Kasumi-1 (cell line): ENCODE measurements at places on chromosomes 16 and 17.
A peak's percentile ranks its signal among the peaks of the same experiment; 100 is the strongest.

- peak; percentile 48 for DNase-seq
Observed at GRCh38 chr16:53055541-53056391, 975 bp downstream of the CHD9 start.

GRCh38 chr17:57599271-57600045, 145.6 kb downstream of the CCDC182 start:
- DNase-seq: peak; percentile 52

GRCh38 chr17:80539022-80539641, 5.5 kb upstream of the RPTOR start:
- peak; percentile 88 for DNase-seq

- DNase-seq: no peak
Observed at GRCh38 chr17:54924405-54924804, 23.8 kb downstream of the TOM1L1 start.

GRCh38 chr16:55021595-55022475, 91.2 kb downstream of the IRX5 start:
- no peak for DNase-seq

GRCh38 chr17:82984751-82985427, 94.5 kb upstream of the METRNL start:
- DNase-seq: no peak

DNA sequence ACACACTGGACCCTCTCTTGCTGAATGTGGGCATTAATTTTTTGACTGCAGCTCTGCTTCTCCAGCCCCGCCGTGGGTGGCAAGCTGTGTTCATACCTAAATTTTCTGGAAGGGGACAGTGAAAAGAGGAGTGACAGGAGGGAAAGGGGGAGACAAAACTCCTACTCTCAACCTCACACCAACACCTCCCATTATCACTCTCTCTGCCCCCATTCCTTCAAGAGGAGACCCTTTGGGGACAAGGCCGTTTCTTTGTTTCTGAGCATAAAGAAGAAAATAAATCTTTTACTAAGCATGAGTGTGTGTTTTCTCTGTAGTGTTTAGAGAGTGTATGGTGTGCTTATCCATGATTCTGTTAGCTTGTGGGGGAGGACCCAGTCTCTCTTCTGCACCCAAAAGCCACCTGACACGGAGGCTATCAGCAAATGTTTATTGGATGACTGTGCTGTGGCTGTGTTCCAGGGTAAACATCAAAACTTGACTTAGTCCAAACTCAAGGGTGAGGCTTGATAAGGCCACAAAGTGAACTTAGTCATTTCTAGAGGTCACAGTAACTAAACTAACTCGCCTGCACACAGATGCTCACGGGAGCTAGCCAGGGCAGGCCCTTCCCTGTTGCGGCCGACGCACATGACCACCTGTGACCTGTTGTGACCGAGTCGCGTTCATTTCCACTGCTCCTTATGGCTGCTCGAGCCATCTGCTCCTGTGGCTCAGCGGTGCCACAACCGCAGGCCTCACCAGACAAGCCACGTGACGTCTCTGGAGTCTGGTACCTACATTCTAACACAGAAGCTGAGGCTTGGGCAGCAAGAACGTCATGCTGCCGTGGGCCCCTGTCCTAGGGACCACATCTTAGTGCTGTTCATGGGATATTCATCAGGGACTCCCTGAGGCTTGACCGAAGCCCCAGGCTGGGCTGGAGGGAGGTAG, 9.8 kb upstream of the MED11 start:
- DNase-seq: no peak

GRCh38 chr17:4318596-4318995, 47.9 kb downstream of the UBE2G1 start:
- no peak for DNase-seq

DNA sequence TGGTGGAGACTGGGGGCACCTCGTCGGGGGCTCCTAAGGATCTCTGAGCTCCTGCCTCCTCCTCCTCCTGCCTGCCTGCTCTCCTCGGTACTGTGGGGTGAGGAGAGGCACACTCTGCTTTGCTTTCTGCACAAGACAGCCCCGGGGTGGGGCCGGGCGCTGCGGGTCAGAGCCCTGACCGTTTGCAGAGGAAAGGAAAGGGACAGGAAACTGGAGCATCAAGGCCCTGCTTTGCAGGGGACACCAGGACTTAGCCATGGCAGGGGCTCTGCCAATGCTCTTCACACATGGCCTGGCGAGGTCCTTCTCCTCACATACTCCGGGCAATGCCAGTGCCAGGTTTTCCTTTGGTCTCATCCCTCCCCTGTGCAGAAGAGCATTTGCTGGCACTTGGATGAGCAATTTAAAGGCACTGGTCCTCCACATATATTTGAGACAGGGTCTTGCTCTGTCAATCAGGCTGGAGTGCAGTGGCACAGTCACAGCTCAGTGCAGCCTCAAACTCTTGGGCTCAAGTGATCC, 23.8 kb upstream of the DOC2B start:
- DNase-seq: no peak

DNA sequence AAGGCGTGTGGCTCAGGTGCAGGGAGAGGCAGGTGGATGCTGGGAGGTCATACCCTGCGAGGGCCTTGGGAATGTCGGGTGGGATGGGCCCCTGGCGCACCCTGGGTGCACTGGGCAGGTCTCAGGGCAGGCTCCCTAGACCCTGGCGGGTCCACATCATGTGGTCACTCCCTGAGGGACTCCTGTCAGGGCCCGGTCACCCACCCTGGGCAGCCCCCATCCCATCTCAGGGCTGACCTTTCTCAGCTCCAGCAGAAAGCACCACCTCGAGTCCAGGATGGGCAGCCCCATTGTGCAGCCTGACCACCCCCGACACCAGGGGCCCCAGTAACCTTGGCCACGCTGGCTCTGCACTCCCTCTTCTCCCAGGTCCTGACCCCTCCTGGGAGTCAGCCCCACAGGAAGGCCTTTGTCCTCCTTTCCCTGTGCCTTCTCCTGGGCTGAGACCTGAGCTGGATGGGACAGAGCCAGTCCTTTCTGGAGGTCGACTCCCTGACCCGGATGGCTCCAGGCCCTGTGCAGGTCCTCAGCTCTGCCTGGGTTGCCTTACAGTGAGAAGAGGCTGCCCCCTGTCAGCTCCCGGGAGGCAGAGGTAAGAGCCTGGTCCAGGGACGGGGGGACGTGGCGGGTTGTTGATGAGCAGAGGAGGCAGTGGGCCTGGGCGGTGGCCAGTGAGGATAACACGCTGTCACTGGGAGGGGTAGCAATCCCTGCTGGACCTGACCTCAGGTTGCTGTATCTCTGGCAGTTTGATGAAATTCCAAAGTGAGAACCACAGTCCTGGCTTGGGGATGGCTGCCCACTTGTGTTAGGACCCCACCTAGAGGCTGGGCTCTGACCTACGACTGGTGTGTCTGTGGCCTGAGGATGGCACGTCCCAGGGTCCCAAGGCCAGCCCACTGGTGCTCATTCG, 77.9 kb downstream of the GOSR1 start:
- peak; percentile 13 for DNase-seq
